Cardiac ventricle fibroblast (primary cell): ENCODE measurements at places on chromosomes 6 and 20. TPM values are rescaled to one million over a fixed set of nuclear protein-coding genes. Genes with fewer than 3 reads are reported as not detected.

Gene ZSWIM3
- 2.2 and 2.7 TPM in 2 replicates for total RNA-seq

Gene ENPP5
- 0.39 and 1.3 TPM in 2 replicates for total RNA-seq

Gene FRS3
- total RNA-seq = 0.94 and 1.0 TPM in 2 replicates

Gene HLA-DQB2
- not detected in 2 replicates for total RNA-seq

Gene HEY2
- 0.05 and 0.06 TPM in 2 replicates for total RNA-seq

Gene BMP2
- 5.1 and 5.8 TPM in 2 replicates for total RNA-seq

Gene TULP1
- not detected in 2 replicates for total RNA-seq

Gene ADGB
- total RNA-seq = not detected in 2 replicates

Gene HTR1B
- total RNA-seq = not detected in 2 replicates

Gene TBX18
- total RNA-seq = 21.2 and 23.6 TPM in 2 replicates

Gene OLIG3
- not detected in 2 replicates for total RNA-seq

Gene RAET1L
- not detected in 2 replicates for total RNA-seq
